ENCODE measurements at places on chromosomes 16 and 17. TPM values are rescaled to one million over a fixed set of nuclear protein-coding genes. Genes with fewer than 3 reads are reported as not detected.

- DNase-seq: no peak
Measured at GRCh38 chr17:29474297-29474696, 84.1 kb downstream of the TAOK1 start.

DNA sequence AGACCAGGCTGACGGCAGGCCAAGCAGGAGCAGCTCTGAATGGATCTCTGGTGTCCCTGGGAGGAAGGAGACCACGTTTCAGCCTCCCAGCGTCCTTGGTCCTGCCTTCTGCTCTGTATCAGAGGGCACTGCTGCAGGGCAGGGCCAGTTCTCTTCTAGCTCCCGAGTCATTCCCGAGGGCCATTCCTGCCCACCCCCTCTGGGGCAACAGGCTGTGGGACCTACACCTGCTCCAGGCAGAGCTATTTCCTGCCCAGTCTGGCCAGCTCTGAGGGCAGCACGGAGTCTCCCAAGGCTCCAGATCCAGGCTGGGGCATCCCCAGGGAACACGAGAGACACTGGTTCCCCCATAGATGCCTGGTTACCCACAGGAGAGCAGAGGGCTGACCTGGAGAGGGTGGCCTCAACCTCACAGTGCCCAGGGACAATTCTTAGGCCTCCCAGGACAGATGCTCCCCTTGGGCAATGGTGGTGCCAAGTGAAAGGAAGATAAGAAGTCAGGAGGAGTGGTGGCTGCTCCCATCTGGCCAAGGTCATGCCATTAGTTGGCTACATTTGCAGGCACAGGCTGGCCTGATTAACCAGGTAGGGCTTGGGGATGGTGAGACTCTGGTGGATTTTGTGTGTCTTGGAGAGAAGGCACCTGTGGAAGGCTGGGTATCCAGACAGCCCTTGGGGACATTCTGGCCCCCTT lies 2.0 kb downstream of the WFIKKN2 start:
- no peak for DNase-seq

DNA sequence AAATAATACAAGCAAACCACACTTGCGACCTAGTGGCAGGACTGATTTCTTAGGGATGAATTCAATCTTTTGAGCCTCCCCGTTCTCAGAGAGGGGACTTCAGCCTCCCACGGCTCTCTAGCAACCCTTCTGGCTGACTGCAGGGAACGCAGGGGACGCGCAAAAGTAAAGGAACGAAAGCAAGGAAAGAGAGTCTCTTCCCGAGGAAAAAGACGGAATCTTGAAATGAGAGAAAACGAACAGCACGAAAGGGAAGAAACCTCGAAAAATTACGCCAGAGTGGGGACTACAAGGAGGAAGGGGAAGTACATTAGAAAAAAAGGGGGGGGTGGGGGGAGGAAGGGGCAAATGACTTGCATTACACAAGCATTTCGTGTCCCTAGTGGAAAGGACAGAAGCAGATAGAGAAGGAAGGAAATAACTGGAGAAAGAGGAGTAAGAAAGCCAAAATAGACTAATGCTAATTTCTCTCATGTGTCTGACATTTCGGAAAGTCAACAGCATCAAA lies 1.2 kb downstream of the GRB2 start:
- peak; percentile 82 for DNase-seq

- DNase-seq: no peak
Measured at GRCh38 chr17:27423651-27424050, 32.6 kb upstream of the KSR1 start.

GRCh38 chr16:14418795-14419225 lies 211.2 kb downstream of the PARN start:
- DNase-seq: no peak

Gene DLG4
- polyA plus RNA-seq: 1.1 TPM

DNA sequence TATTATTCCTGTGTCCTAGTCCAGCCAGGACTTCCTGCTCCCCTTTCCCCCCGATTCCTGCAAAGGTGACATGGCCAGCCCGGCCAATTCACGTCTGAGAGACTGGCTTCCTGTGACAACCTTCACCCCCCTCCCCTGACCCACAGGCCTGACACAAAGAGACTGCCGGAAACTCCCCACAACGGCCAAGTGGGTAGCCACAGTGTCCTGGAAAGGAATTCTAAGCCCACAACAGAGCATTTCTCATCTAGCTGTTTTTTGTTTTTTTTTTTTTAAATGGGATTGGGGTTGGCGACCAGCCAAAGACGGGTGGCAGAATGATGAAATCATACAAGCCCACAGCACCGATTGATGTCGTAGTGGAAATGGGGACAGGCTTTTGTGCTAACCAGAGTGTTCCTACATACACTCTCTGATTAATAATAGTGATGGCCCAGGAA lies 2.8 kb upstream of the XAF1 start:
- DNase-seq: peak; percentile 11

DNA sequence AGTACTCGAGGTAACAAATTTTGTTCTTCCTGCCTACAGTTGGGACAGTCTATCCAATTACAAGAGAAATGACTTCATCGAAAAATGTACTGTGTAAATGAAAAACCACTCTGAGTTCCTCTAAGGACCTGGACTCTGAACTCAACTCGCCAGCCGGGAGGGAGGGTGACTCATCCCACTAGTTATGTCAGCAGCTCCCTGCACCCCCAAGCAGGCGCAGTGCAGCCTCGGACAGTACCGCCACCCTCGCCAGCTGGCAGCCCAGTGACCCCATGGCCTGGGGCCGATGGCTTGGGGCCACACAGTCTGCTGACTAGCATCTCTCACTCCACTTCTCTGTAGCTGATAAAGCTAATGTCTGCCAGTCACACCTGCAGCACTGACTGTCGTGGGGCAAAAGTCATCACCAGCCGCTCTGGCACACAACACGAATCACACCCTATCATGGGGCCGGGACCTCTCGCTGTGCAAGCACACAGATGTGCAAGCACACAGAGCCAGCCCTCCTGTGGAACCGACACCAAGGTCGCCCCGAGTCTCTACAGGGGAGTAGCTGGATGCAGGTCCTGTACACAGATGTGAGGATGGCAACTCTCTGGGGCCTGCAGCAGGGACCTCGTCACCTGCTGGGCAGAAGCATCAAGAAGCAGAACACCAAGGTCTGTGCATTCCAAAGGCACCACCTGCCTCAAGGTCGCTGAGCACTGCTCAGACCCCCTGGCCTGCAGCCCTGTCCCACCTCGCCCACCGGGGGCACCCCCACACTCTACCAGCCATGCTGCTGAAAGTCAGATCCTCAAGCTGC lies 5.7 kb downstream of the CSNK1D start:
- peak; percentile 96 for DNase-seq

Gene VPS35
- polyA plus RNA-seq: 36.1 TPM

DNA sequence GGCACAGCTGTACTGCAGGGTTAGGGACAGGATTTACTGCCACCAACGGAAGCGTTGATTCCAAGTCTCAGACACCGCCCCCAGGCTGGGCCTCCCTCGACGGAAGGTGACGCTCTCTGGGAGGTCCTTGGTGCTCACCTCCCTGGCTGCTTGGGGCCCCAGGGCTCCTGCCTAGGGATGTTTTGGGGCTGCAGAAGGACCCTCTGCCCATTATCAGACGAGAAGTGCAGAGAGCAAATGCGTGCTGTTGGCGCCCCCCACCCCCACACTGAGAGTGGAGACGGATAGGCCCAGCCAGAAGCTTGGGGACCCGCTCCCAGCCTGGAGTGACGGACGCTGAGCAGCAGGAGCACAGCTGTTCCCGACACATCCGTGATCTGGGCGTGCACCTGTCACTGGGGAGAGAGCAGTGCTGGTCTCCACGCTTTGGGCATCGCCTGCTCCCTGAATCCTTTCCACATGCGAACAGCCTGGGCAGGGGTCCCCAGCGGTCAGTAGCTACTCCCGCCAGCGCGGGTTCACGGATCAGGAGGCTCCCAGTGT lies 5.1 kb upstream of the SOX8 start:
- no peak for DNase-seq

Gene TNRC6A
- 8.1 TPM for polyA plus RNA-seq

Gene SLX1B
- 66.6 TPM for polyA plus RNA-seq

DNA sequence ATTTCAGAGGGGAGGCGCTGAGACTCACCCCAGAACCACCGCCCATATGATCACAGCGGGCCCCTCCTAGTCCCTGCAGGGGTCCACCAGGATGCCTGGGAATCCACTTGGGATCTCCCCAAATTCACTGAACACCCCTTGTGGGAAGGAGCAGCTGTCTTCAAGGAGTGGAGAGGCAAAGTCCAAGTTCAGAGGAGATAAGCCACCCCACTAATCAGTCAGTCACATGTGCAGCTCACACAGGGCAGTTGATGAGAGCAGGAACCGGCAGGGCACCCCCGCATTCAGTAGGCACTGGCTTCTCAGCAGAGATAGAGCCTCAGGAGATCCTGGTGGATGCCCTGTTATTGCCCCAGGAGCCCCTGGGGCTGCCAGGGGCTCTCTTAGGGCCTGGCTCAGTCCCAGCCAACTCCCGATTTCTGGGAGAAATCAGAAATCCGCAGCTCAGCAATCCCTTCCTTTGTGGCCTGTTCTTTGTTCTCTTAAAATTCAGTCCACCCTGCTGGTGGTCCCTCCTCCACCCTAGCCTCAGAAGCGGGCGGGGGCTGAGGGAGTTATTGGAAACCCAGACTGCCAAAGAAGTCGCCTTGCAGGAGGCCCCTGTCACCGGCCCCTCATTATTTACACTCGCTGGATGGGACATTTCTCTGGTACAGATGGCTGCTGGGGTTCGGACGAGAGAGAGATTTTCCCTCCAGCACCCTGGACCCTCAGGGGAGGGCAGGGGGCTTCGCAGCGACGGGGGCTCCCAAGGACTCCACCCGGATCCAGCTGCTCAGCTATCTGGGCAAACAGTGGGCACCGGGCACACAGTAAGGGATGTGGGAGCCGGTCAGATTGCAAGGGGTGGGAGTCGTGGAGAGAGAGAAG lies 1.8 kb downstream of the CDC42EP4 start:
- peak; percentile 93 for DNase-seq

DNA sequence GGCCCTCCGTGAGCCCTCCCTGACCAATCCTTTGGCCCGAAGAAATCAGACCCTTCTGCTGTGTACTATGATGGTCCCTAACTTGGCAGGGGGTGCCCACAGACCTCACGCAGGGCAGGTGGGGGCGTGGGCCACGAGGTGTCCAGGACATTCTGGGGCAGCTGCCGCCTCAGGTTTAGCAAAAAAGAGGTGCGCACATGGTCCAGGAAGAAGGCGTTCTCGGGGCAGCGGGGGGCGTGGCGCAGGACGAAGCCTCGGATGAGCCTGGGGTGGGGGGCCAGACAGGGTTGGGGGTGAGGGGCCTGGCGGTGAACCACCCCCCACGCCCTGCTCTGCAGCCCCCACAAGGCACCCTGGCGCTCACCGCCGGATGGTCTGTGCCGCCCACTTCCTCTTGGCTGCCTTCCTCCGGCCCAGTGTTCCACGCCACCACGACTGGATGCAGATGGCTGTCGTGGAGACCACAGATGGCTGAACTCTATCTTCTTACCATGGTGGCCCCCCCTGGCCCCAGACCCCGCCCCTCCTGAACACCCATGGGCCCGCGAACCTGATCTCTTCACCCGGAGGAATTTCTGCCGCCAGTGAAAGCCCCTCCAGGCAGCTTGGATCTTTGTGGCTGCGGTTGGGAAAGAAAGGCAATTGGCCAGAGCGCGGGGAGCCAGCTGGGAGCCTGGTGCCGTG lies 14.2 kb upstream of the CRK start:
- no peak for DNase-seq

GRCh38 chr16:53752560-53752959 lies 48.6 kb downstream of the FTO start:
- DNase-seq: no peak

DNA sequence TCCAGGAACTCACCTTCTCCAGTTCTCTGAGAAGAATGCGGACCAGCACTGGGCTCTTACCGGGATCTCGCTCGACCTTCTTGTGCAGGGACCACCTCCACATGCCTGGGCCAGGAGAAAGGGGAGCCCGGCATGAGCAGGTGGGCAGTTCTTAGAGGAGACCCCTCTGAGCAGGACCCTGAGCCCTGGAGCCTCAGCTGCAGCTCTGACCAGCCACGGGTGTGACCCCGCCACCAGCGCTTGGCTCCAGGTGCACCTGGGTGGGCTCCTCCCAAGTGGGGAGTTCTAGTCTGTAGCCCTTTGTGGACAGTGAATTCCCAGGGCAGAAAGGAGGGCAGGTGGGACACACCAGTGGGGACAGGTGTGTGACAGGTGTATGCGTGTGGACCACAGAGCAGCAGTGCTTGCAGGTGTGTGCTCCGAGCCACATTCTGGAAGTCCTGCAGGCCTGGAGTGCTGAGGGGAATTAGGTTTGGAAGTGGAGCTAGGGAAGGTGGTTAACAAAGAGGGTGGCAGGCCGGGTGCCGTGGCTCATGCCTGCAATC lies 28.9 kb downstream of the PIK3R6 start:
- DNase-seq: no peak

DNA sequence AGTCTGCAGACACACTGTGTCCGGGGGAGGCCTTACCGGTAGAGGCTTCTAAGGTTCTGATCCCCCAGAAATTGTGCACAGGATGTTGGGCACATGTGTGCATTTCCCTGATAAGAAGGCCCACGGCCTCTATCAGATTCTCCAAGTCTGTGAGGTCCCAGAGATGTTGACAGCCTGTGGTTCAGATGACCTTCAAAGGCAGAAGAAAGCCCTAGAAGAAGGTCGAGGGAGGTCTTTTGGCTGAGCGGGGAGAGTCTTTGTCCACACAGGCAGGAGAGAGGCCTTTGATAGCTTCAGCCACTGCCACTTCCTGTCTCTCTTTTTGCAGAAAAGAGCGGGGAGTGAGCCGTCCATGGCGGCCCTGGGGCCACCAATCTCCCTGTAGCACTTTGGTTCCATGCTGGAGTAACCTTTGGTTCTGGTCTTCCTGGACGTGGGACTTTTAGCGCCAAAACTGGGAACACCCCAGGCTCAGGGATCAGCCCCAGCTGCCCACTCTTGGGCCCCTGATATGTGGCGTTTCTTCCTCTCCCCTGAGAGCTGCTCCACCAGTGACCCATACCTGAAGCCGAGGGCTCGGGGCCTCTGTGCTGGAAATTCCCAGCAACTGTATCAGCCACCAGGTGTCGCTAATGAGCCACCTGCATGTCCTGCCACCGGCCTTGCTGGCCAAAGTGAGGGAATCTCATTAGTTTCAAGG lies 28.1 kb upstream of the LGALS9 start:
- DNase-seq: peak; percentile 83

Gene TBC1D26
- 0.21 TPM for polyA plus RNA-seq

DNA sequence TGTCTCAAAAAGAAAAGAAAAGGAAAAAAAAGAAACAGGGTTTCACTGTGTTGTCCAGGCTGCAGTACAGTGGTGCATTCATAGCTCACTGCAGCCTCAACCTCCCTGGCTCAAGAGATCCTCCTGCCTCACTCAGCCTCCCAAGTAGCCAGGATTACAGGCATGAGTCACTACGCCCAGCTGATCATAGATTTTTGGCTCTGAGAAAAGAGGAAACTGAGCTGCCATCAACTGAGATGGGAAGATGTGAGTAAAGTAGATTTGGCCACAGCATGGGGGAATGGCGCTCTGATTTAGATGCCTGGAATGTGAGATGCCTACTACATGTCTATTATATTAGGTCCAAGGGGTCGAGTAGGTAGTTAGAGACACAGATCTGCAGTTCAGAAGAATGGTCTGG lies 5.9 kb upstream of the NAGS start:
- no peak for DNase-seq

Gene WNT9B
- polyA plus RNA-seq: 0.01 TPM

GRCh38 chr17:63928172-63928666 lies 3.9 kb downstream of the CD79B start:
- no peak for DNase-seq

Measured in small intestine (tissue), 16 donors.